Activated naive CD8-positive, alpha-beta T cell treated with anti-CD3 and anti-CD28 coated beads, Interleukin-2, amount 50 U/mL, for 24 hours (primary cell): ENCODE measurements at places on chromosomes 12 and 14.

DNA sequence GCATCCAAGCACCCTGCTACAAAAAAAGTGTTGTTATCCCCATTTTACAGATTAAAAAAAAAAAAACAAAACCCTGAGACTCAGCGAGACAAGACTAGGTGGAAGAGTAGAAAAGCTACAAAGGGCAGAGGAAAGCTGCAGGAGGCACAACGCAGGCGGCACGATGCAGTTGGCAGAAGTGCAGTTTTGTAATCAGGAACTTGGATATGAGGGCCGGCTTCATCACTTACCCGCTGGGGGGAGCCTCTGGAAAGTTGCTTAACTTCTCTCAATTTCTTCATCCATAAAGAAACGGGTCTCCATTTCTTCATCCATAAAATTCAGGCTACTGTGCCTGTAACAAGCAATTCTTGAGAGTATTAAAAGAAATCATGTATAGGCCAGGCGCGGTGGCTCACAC, 33.1 kb upstream of the CCDC60 start:
- DNase-seq: no peak

DNA sequence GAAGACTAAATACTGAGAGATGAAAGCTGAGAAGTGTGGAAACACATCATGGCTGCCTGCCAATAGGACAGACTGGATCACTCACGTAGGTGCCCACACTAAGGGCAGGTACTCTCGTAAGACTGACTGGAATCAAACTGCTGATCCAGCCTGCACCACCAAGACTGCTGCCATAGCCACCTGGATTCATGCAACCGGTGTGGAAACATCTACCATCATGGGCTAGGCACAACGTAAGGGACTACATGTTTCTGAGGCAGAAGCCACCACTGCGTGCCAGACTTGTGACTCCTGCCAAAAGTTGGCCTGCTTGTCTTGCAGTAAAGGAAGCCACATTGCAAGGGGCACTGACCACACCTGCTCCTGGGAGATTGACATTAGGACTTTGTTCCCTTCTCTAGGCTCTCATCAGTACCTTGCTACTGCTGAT, 3.8 kb downstream of the POMT2 start:
- no peak for DNase-seq

DNA sequence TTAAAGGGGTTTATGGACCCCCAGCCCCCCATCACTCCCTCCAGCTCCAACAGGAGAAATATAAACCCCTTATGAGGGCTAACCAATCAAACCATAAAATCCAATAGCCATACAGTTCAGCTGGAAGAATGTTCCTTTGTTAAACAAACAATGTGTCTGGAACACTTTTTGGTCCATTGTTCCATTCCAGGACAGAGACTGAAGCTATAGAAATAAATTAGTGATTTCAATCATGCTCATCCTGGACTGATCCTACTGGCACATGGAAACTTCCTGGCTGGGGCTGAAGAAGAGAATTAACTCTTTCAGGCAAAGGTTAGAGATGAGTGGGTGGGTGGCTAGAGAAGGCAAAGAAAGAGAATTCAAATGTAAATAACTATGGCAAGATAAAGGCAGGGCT, 63.4 kb downstream of the ANO2 start:
- DNase-seq: no peak

DNA sequence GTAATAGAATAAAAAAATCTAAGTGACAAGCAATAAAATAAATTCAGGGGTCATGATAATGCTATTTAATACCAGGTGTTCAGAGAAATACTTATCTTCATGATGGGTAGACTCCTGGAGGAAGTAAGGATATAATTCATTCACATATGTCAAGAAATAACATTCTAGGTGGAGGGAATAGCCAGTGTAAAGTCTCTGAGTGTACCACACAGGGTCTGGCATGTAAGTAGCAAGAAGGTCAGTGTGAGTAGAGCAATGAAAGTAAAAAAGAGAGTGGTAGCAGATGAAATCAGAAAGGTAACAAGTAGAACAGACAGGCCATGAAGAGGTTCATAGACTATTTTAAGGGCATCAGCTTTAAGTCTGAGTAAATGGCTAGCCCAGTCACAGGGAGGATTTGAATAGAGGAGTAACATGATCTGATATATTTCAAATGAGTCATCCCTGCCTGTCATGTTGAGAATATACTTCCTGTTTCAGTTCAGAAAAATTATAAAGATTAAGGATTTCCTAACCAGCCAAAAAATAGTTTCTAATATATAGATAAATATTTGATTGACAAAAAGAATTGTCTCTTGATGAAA, 519.9 kb downstream of the C12orf50 start:
- DNase-seq: no peak

DNA sequence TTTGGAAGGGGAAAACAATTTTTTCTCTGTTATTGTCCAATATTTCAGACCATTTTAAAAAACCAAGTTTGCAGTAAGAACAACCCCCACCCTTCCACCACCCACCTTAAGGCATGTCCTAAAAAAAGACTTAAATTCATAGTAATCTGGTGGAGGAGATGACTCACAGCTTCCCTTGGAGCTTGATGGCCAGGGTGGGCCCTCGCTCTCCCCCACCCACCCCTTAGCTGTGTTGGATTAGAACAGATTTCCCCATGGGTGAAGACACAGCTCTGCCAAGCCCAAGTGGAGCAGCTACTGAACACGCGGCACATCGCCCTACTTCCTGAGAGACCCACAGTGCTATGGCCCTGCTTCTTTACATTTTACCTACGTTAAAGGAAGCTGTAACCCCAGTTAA, 140.3 kb downstream of the GCH1 start:
- DNase-seq: peak; percentile 31
